GM18507 (cell line): ENCODE measurements at places on chromosomes 3 and 15.
A peak's percentile ranks its signal among the peaks of the same experiment; 100 is the strongest.

DNA sequence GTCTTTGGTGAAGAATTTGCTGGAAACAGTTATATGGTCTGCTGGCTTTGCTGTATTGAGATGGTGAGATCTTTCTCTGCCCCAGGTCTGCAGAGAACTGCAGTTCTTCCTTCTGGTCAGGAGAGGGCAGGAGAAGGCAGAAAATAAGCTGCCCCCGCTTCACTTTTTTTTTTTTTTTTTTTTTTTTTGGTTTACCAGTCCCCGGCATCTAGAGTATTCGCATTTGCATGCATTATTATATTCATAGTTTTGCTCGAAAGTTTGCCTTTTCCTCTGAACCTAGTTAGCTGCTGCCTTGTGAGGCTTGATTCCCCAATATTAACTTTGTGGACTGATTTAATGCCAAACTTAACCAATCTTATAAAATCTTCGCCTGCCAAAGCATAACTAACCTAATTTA lies 10.6 kb upstream of the PARL start:
- peak; percentile 67 for DNase-seq

GRCh38 chr3:69499899-69500421 lies 114.1 kb upstream of the FRMD4B start:
- no peak for DNase-seq

- no peak for DNase-seq
Observed at GRCh38 chr3:101784855-101785613, 6.0 kb downstream of the NXPE3 start.

DNA sequence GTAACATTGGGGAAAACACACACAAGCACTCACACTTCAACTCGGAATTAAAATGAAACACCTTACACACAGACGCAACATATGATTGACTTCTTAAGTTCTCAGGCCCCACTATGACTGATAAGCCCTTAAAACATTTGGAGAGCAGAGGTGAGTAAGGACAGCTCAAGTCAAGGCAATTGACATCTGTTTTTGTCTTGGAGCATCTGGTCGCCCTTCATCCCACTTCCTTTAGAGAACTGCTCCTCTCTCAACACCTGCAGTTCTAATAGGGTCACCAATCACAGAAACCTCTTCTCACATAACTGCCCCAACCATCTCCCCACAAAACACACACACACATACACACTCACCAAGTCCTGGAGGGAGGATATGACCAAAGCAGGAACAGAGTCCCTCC lies 43.4 kb downstream of the ERC2 start:
- DNase-seq = no peak

DNA sequence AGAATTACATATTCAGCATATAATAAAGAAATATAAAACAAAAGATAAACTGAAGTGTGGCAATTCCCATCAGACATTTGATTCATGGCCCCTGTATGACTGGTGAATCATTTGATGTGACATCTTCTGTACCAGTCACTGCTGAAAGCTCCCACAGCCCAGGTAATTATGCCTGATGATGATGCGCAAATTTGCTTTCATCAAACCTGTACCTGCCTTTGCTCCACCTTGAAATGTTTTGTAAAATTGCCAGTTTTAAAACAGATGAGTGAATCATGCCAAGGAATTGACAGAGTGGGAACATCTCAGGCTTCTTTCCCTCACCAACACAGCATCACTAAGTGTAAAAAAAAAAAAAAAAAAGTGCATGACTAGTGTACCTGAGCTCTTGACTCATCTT lies 66.5 kb upstream of the EIF1B start:
- DNase-seq = no peak

DNA sequence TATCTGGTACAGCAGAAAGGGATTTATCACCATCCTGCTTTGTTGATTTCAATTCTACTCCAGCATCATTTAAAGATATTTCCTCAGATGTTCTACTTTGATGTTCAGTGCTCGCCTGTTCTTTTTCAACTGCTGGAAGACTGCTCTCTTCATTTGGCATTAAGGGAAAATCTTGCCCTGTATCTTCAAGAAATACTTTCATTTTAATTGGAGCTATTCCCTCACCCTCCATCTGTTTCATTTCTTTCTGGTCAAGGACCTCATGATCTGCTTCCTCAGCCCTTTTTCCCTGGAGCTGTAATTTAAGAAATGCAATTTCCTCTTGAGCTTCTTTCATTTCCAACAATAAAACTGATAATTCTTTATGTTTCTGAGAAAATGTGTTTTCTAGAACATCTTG lies 37.8 kb upstream of the HCLS1 start:
- no peak for DNase-seq

DNA sequence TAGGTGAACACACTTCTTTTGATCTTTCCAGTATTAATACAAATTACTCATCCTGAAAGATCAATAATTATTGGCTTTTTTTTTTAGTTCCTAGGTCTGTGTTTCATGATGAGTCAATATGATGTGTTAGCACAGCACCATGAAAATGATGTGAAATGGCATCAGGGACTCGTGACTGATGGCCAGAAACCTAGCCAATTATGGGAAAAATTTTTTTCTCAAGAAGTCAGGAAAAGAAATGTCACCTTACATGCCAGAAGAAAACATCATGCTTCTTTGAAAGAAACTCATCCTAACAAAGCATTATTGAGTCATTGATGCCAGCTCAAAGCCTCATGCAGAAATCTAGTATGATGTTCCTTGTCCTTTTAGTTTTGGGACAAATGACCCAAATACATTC lies 468.3 kb upstream of the CBLB start:
- DNase-seq = no peak

DNA sequence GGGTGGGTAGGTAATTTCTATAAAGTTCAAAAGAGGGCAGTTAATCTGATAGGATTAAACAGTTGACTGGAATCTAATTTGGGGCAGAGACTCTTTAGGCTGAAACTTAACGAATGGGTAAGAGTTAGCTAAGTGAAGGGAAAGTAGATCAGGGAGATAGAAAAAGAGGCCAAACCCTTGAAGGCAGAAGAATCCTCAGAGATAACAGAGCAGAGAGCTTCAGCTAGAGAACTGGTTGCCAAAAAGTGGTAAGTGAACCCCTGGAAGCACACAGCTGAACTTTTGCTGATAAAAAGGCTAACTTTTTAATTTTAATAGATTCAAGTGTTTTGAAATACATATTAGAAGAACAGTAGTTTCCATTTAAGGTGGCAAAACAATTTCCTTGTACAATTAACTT lies 99.2 kb downstream of the FHIT start:
- no peak for DNase-seq

- DNase-seq = no peak
Observed at GRCh38 chr3:109210501-109210900, 74.0 kb downstream of the C3orf85 start.

- DNase-seq = no peak
Observed at GRCh38 chr3:128293930-128294329, 140.6 kb downstream of the EEFSEC start.

GRCh38 chr3:17027318-17027717 lies 142.6 kb downstream of the PLCL2 start:
- no peak for DNase-seq

GRCh38 chr3:39350714-39351113 lies 21.2 kb downstream of the CCR8 start:
- no peak for DNase-seq

GRCh38 chr15:96338766-96339618 lies 8.5 kb downstream of the NR2F2 start:
- no peak for DNase-seq

- no peak for DNase-seq
Observed at GRCh38 chr15:90557186-90558084, 27.7 kb downstream of the CRTC3 start.

DNA sequence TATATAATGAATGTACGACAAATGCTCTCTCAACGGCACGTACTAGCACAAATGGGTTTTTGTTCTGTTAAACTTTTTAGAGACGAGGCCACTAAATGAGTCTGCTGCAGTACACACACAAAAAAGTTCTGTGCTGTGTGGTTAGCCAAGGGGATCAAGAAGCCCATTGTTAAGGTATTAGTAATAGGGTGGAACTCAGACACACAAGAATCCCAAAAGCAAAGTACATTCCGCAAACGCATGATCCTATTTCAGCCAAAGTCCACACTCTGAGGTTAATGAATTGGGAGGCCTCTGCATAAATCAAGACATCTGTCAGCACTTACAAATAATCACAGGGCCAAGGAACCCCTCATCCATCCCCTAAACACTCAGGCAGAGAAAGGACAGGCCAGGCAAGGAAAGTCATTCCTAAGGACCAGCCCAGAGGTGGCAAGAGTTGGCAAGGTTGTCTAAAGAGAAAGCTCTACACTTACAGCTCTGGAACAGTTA lies 12.1 kb downstream of the OSBPL10 start:
- DNase-seq = no peak

DNA sequence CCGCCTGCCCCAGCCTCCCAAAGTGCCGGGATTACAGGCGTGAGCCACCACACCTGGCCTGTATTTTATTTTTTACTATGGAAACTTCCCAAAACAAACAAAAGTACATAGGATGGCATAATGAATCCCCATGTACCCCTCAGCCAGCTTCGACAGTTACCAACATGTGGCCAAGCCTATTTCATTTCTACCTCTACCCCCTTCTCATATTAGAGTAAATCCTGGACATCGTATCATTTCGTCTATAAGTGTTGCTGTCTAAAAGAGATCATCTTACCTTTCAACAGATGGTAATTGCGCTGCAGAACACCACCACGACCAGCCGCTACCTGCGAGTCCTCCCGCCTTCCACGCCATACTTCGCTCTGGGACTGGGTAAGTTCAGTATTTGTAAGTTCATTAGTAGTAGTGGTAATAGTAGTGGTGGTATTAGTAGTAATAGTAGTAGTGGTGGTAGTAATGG lies 44.9 kb downstream of the DLEC1 start:
- DNase-seq = no peak

DNA sequence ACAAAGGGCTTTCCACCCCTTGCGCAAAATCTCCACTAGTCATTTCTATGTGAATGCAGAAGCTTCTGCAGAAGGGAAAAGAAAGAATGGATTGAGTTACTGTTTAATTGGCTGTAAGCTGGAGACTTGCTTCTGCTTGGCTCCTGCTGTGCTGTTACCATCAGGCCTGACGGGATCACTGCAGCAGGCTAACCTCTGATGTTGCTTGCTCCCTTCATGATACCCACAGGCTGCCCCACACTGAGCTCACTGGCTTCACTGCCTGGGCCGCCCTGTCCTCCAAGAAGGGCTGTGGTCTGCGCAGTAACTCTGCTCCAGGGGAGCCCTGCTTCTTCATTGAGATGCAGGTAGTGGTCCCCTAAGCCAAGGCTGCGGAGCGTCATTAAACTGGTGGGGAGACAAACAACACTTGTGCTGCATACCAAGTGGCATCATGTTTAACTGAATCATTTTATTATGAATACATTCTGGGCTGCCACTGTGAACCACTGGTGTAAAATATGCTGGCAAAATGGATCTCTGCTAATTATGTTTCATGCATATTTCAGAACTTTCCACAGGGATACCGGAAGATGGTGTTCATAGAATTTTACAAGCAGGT lies 78.6 kb downstream of the WDR49 start:
- no peak for DNase-seq

GRCh38 chr3:192887047-192887446 lies 30.6 kb downstream of the MB21D2 start:
- no peak for DNase-seq

- no peak for DNase-seq
Observed at GRCh38 chr15:79496838-79497237, 64.7 kb downstream of the MINAR1 start.

GRCh38 chr3:187838016-187838540 lies 92.8 kb upstream of the BCL6 start:
- DNase-seq = no peak

DNA sequence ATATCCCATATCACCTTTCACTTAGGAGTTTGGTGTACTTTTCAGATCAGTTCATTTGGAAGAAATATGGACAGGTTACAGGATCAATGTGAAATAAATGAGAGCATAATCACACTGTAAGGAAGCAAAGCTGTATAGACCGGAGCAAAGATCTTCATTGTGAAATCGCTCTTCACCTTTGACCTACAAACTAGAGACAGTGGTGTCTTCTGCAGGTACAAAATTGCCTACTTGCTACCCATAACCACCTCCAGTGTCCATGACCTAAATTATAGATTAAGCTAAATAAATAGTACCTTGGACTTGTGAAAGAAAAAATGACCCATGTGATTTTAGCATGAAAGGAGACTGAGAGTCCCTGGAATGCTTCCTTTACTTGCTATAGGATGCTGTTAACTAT lies 379.5 kb upstream of the SUCLG2 start:
- DNase-seq = no peak

GRCh38 chr3:143384076-143384475 lies 264.5 kb downstream of the CHST2 start:
- no peak for DNase-seq

GRCh38 chr3:163045945-163046344 lies 1549.3 kb downstream of the OTOL1 start:
- no peak for DNase-seq

GRCh38 chr3:156581033-156581432 lies 26.1 kb upstream of the SSR3 start:
- DNase-seq = no peak

- no peak for DNase-seq
Observed at GRCh38 chr15:85556618-85556895, 176.2 kb downstream of the AKAP13 start.

DNA sequence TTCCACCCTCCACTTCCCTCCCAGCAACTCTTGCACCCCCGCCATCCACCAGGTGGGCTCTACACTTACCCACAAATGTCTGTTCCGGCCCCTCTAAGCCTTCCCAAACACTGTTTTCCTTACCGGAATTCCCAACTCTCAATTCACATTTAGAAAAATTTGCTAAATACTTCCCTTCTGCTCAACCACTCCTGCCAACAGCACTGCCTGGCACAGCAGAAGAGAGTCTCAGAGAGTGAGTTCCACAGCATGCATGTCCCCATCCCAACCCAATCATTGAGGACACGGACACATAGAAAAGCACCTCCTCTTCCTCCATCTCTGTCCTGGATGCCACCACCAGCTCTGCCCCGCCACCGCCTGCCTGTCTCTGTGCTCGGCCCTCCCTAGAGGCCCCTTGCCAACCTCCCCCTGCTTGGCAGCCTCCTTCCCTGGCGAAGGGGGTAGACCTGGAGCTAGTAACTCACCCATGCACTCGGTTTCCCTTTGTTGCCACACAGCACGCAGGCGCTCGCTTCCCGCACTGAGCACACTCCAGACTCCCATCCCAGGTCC lies 66.2 kb upstream of the SLC6A1 start:
- no peak for DNase-seq

GRCh38 chr3:119257654-119258410 lies 17.2 kb upstream of the B4GALT4 start:
- DNase-seq = no peak

DNA sequence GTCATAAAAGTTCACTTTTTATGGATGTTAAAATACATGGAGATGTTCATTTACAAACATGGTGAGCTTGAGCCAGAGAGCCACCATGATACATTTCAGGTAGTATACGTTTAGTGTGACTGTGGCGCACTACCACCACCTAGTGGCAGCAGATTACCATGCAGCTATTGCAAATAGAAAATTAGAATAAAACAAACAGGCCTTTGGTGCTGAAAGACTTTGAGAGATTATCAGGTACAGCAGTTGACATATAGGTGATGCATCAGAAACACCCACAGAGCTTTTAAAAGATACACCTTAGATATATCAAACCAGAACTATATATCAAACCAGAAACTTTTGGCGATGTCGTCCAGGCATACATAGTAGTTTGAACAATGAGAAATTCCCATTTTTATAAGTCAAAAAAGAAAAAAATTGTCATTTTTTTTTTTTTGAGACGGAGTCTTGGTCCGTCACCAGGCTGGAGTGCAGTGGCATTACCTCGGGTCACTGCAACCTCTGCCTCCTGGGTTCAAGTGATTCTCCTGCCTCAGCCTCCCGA lies 42.0 kb upstream of the ICE2 start:
- DNase-seq = peak; percentile 22

GRCh38 chr15:64635499-64636495 lies 139.6 kb downstream of the RBPMS2 start:
- DNase-seq = no peak

- DNase-seq = no peak
Observed at GRCh38 chr3:145857956-145858355, 303.0 kb downstream of the PLOD2 start.
